Thymus (tissue), 14 donors: ENCODE measurements at places on chromosomes 11 and 22. TPM values are rescaled to one million over a fixed set of nuclear protein-coding genes. Genes with fewer than 3 reads are reported as not detected.

DNA sequence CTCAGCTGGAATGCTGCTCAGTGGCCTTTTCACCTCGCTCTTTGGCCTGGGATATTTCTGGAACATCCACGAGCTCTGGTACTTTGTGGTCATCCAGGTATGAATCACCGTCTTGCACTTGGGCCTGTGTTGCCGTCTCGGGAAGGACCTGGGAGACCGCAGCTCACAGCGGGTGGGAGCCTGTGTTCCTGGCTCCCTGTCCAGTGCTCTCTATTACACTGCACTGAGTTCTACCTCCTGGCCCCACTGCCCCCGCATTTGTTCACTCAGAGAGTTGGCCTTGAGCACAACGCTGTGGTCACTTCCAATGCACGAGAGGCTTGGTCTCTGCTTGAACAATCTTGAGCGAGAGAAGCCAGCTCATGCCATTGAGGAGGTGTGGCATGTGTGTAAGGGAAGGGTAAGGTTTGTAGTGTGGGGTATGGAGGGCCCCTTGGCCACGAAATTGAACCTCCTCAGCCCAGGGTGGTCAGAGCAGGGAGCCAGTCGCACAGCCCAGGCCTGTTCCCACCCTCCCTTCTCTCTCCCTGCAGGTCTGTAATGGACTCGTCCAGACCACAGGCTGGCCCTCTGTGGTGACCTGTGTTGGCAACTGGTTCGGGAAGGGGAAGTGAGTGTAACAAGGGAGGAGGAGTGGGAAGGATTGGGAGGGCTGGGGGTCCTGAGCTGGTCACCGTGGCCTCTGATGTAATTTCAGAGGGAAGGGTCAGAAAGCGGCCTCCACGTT is 16.2 kb downstream of the SLC37A2 start:
- no peak for DNase-seq

GRCh38 chr11:126547161-126547560 is 191.7 kb downstream of the ST3GAL4 start:
- DNase-seq, result no peak

GRCh38 chr11:36363361-36364268 is 67.5 kb downstream of the PRR5L start:
- no peak for DNase-seq

DNA sequence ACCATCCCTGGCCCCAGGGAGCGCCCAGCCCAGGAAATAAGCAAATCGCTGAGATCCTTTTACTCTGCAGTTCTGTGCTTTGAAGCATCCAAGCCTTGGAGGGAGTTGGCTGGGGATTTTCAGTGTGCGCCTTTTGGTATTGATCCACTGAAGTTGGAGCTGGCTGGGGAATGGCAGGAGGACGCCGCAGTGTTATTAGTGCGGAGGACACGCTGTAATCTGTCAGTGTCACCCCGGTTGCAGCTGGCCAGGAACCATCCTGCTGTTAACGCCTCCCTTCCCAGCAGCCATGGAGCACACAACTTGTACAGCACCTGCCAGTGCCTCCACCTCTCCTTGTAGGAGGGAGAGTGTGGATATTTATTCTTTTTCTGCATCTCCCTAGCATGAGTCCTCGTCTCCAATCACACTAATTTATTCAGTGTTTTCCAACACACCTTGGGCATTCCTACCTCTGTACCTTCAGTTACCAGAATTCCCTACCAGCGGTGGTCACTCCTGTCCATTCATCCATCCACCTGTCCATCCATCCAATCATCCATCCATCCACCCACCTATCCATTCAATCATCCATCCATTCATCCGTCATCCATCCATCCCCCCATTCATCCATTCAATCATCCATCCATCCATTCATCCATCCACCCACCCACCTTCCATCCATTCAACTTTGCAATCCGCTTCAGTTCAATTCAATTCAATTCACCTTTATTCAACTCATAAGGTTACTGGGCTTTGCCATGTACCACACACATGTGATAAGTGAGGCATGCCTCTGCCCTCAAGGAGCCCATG is 21.9 kb upstream of the EIF3D start:
- DNase-seq, result no peak

DNA sequence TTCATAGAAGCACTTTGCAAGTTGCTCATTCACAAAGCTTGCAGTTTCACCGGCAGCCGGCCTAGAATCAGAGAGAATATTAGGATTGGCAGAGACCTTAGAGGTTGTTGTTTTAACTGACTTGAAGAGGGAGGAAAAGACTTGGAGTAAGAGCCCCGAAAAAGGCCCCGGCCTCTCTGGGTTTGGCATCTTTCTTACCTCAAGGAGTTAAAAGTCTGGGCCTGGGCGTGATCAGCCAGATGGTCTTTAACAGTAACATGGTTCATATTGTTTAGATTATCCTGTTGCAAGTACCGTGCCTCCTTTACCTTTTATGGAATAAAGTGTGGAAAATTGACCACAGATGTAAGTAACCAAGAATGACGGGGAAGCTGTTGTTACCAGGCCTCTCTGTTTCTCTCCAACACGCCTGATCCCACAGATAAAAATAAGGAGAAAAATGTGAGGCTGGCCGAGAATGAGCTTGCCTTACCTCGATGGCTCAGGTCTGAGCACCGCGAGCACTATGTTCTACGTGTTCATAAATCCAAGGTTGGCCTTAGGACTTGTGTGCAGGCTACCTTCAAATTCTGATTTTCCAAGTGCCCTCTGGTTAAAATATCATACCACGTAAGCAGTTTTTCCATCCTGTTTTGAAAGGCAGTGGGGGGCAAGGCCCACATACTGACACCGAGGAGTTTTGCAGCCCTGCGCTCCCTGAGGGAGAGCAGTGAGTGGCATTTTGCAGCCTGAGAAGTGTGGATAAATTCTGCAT is 56.4 kb downstream of the PARVA start:
- DNase-seq, result no peak

DNA sequence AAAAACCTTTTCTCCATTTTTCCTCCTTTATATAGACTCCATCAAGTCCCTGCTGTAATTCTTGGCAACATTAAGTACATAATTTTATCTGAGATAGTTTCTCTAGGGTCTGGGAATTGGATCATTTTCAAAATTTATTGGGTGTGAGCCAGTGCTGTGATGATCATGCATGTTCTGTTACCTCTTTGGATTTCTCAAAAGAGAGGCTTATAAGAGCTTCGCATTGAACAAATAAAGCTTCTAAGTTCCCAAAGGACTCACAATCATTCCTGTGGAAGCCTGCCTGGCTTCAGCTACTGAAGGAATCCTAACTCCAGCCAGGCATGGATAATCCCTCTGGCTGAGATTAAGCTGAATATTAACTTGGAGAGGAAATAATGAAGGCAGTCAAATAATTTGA is 208.5 kb downstream of the RAB38 start:
- DNase-seq, result no peak

DNA sequence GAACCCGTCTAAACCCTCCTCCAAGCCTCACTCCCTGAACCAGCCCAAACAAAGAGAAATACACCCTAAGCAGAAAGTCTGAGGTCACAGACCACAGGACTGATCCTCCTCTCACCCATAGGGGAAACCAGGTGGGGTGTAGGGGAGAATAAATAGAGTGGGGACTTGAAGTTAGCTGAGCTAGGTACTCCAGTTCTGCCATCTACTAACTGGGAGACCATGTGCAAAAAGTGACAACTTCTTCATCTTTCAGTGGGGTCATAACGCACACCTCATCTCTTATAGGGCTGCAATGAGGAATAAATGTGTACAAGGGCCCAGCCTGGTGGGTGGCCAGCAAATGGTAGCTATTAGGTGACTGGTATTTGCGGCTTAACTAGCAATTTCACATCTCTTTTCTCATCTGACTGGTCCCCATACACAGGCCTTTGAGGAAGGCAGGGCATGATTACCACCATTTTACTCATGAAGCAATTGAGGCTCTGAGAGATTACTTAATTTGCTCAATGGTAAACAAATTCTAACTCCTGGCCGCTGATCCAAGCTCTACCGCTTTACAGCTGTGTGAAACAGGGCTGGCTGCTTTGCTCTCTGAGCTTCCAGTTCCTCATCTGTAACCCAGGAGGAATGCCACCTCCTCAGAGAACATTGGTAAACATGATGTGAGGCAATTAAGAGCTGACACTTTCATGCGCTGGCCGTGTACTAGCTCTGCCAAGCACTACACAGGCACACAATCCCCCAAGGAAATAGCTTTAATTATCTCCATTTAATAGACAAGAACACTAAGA is 16.6 kb downstream of the TBC1D10A start:
- peak; percentile 86 for DNase-seq

GRCh38 chr11:130668751-130669150 is 220.3 kb downstream of the ADAMTS15 start:
- no peak for DNase-seq

GRCh38 chr11:38226684-38227083 is 1628.6 kb upstream of the RAG2 start:
- no peak for DNase-seq

DNA sequence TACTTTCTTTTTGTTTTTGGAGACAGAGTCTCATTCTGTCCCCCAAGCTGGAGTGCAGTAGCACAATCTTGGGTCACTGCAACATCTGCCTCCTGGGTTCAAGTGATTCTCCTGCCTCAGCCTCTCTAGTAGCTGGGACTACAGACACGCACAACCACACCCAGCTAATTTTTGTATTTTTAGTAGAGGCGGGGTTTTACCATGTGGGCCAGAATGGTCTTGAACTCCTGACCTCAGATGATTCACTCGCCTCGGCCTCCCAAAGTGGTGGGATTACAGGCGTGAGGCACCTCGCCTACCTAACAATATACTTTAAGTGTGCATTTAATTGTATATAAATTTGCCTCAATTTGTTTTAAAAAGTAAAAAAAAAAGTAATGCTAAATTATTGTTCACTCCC is 38.4 kb downstream of the GRK3 start:
- DNase-seq, result no peak

DNA sequence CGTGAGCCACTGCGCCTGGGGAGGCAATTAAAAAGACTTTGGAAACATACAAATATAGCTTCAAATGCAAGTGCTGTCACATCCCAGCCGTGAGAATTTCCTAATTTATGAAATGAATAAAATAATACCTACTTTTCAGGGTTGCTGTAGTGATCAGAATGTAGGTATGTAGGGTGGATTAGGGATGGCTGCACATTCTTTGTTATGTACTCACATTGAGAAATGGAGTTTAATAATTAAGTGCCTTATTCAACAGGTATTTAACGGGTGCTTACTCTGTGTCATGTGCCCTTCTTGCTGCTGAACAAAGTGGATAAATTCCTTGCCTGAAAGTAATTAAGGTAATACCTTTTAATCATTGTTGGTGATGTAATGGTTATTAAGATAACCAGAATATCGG is 37.0 kb downstream of the MMP7 start:
- DNase-seq, result no peak

- DNase-seq, result no peak
These were observed 82.3 kb downstream of the JRKL start for GRCh38 chr11:96472085-96472484.

DNA sequence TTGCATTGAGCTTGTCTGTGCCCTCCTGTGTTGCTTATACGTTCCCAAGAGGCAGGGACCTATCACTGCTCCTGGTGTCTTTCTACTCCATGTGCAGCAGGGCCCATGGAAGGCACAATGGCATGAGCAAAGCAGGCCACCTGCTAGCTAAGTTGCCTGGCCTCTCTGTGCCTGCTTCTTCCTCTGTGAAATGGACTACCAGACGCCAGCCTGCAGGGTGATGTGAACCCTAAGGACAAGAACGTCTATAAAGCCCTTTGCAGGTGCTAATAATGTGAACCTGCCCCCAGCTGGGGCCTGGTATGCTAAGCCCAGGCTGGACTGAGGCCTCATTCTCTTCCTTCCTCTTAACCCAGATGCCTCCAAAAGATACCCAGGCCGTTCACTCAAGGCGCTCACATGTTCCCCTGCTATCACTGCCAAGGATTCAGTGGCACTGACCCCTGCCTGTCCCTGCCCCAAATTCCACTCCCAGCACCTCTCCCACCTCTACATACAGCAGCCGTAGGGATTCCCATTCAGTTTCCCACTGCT is 4.0 kb downstream of the GUCD1 start:
- no peak for DNase-seq

- peak; percentile 87 for DNase-seq
These were observed 66.3 kb upstream of the PRDM11 start for GRCh38 chr11:45079943-45080719.

GRCh38 chr11:858762-859339 is 16.2 kb downstream of the TSPAN4 start:
- DNase-seq, result no peak

- no peak for DNase-seq
These were observed 115.6 kb downstream of the PTPRJ start for GRCh38 chr11:48095779-48096470.

- DNase-seq, result no peak
These were observed 117.0 kb downstream of the FANCF start for GRCh38 chr11:22508665-22509064.

DNA sequence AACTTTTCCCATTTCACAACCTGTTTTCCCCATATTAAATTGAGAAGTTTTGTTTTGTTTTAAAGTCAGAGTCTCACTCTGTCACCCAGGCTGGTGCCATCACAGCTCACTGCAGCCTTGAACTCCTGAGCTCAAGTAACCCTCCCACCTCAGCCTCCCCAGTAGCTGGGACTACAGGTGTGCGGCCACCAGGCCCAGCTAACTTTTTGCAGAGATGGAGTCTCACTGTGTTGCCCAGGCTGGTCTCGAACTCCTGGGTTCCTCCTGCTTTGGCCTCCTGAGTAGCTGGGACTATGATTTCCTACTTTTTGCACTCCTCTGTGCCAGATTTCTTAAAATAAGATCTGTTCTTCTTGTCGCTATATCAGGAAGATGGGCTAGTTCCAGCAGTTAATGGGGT is 44.9 kb downstream of the GNB1L start:
- no peak for DNase-seq

DNA sequence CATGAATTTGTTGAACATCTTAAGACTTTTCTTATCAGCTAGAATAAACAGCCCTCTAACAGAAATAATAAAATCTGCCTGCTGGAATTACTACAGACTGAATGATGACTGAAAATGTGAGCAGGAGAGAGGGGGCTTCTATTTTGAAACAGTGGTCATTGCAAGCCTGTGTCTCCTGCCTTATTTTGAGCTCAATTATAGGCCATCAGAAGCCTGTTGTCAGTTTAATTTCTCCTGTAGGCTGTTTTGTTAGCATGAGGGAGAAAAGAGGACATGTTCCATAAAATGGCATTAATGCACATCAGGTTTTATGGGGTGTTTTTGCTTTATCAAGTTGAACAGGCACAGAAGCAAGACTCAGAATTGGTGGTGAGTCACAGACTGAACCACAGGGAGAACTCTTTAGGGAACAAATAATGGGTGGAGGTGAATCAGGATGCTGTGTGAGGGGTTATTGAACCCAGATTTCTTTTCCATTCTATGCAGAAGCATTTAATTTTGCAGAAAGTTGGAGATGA is 129.1 kb downstream of the PARVA start:
- DNase-seq, result no peak

GRCh38 chr11:75273411-75274391 is 33.1 kb downstream of the TPBGL start:
- DNase-seq, result no peak

The P2RX3 gene
- polyA plus RNA-seq, result 0.02 TPM

The NRIP3 gene
- polyA plus RNA-seq, result 0.80 TPM

The SLC15A3 gene
- 37.5 TPM for polyA plus RNA-seq

The SLC25A45 gene
- 35.3 TPM for polyA plus RNA-seq

The APOA4 gene
- polyA plus RNA-seq, result 3.2 TPM

The CCDC87 gene
- 0.23 TPM for polyA plus RNA-seq

The SFI1 gene
- 116 TPM for polyA plus RNA-seq

The MYOD1 gene
- polyA plus RNA-seq, result 0.43 TPM

The OR8G5 gene
- 0.14 TPM for polyA plus RNA-seq

The CRYBB1 gene
- polyA plus RNA-seq, result 1.7 TPM

The LAYN gene
- 30.9 TPM for polyA plus RNA-seq

The HTR3A gene
- 2.6 TPM for polyA plus RNA-seq

The KRTAP5-8 gene
- 0.25 TPM for polyA plus RNA-seq

The UBXN1 gene
- polyA plus RNA-seq, result 191 TPM
